ENCODE measurements at places on chromosomes 7 and 10. TPM values are rescaled to one million over a fixed set of nuclear protein-coding genes. Genes with fewer than 3 reads are reported as not detected.

- no peak for DNase-seq
These were observed 144.5 kb upstream of the BMPER start for GRCh38 chr7:33760834-33761233.

- DNase-seq = no peak
These were observed 260.6 kb downstream of the PTPRN2 start for GRCh38 chr7:158327012-158327411.

DNA sequence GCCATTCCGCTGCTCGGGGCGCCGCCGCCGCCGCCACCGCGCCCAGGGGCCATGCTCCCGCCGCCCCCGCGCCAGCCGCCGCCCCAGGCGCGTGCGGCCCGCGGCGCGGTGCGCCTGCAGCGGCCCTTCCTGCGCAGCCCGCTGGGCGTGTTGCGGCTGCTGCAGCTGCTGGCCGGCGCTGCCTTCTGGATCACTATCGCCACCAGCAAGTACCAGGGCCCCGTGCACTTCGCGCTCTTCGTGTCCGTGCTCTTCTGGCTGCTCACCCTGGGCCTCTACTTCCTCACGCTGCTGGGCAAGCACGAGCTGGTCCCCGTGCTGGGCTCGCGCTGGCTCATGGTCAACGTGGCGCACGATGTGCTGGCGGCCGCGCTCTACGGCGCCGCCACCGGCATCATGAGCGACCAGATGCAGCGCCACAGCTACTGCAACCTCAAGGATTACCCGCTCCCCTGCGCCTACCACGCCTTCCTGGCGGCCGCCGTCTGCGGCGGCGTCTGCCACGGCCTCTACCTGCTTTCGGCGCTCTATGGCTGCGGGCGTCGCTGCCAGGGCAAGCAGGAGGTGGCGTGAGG is 383 bp downstream of the MARVELD1 start:
- DNase-seq = peak; percentile 82

DNA sequence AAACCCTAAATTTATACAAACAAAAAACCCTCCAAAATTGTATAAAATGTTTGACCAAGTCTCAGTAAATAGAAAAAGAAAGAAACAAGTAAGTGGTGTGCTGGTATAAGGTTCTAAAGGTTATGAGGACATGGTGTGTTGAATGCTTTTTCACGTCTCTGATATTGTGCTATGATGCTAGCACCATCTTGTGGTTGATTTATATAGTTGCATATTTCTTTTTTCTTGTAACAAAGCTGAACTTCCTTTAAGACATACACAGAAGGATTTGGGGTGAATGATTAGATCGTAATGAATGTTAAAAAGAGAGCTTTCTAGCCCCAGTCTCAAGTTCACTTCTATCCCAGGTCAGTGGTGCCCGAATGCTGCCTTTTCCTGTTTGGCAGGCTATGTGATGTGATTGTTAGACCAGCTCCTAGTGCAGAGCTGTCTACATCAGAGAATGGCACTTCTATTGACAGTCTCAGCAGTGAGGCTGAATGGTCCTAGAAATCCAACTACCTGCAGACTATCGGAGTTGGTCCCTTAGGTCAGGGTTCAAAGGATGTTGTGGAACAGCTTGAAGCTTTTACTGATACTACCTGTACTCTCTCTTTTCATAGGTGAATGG is 25.0 kb downstream of the VTI1A start:
- DNase-seq = no peak

- peak; percentile 65 for DNase-seq
These were observed 3.0 kb downstream of the GCC1 start for GRCh38 chr7:127582361-127582760.

- DNase-seq = no peak
These were observed 77.5 kb downstream of the SLC25A13 start for GRCh38 chr7:96244244-96244991.

GRCh38 chr10:72056932-72057751 is 31.2 kb downstream of the SPOCK2 start:
- no peak for DNase-seq

- DNase-seq = no peak
These were observed 820.6 kb downstream of the LRMDA start for GRCh38 chr10:76251841-76252671.

- DNase-seq = no peak
These were observed 116.5 kb downstream of the SPDYE5 start for GRCh38 chr7:75608451-75609122.

DNA sequence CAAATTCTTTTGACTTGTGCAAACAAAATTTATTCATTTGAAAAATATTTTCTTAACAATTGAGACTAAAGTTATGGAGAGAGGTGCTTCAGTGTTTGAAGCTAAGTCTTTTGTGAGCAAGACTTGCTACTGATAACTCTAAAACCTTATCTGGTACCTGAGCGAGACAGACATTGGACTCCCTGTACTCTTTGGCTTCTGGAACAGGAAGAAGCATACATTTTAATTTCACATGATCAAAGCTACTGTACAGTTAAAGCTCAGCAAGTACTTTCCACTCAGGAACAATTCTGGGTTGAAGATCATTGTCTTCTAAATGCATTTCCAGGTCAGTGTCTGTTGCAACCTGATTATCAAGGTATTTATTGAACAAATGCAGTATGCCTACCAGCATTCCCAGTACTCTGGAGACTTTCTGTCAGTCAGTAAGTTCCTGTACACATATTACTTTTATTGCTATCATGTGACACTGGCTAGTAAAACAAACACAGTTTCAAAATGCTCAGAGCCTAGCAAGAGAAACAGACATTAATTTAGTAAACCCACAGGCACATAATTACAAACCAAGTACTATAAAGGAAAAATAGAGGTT is 42.4 kb downstream of the CABCOCO1 start:
- DNase-seq = no peak

GRCh38 chr10:133379152-133379800 is at the start of gene PAOX:
PAOX (plus strand) TSS chr10:133379262; CDS start chr10:133379317, 55 bp downstream.
- peak; percentile 89 for DNase-seq

- no peak for DNase-seq
These were observed 95.5 kb upstream of the RNF32 start for GRCh38 chr7:156544919-156545715.

Gene CYP2C9
- not detected for total RNA-seq

Gene C10orf53
- not detected for total RNA-seq
